T-cell (primary cell): ENCODE measurements at places on chromosomes 5 and 9. TPM values are rescaled to one million over a fixed set of nuclear protein-coding genes. Genes with fewer than 3 reads are reported as not detected.

The SLC22A4 gene
- total RNA-seq, result not detected

The PCDHGA11 gene
- 0.06 TPM for total RNA-seq

The PCDHB4 gene
- total RNA-seq, result not detected

The LEAP2 gene
- 6.2 TPM for total RNA-seq

DNA sequence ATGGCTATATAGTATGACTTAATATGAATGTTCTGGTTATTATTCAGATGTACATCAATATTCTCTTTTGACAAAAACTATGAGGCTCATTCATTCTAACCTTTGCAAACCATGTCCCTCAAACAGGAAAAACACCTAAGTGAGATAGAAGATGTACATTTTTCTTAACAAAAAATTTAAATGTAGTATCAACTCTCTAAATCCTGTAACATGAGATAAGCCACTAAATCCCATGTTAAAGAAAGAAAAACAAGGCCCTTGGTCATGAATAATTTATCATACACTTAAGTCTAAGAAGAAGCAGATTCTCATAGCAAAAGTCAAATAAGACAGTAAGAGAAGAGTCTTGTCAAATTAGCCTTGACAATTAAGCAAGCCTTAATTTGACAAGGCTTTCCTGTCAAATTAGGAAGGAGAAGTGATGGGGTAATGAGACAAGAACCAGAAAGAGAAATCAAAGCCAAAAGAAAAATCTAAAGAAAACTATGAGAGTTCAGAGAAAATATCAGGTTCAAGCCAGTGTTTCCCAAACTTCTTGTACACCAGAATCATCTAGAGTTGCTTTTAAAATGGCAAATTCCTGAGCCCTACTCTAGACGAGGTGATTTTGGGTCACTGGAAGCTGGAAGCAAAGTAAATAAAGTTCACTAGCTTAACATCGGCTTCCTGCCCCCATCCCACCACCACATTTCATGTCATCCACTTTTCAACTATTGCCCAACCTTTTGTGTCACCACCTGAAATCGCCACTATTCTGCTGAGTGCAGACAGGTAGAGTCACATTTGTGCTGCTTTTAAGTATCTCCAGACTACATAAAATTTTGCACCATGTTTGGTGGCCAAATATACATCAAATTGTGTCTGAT is 76.5 kb downstream of the NR6A1 start:
- no peak for DNase-seq
